ENCODE measurements at places on chromosomes 11 and 22. TPM values are rescaled to one million over a fixed set of nuclear protein-coding genes. Genes with fewer than 3 reads are reported as not detected.

GRCh38 chr11:86861810-86862209, 61.5 kb downstream of the PRSS23 start:
- no peak for DNase-seq

DNA sequence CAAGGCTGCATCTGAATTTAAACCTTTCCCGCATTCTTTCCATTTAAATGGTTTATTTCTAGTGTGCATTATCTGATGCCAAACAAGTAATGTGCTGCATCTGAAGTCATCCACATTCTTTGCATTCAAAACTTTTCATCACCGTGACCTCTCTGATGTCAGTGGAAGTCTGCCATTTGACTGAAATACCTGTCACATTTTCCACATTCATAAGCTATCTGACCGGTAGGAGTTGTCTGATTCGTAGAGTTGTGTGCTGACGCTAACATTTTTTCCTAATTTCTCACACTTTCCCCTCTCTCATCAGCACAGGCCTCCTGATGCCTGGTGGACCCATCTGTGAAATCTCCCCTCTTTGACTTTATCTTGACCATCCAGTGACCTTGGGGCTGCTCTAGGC, 79.9 kb upstream of the BARX2 start:
- DNase-seq, result no peak

- no peak for DNase-seq
Observed at GRCh38 chr11:113935858-113936257, 31.3 kb downstream of the HTR3B start.

DNA sequence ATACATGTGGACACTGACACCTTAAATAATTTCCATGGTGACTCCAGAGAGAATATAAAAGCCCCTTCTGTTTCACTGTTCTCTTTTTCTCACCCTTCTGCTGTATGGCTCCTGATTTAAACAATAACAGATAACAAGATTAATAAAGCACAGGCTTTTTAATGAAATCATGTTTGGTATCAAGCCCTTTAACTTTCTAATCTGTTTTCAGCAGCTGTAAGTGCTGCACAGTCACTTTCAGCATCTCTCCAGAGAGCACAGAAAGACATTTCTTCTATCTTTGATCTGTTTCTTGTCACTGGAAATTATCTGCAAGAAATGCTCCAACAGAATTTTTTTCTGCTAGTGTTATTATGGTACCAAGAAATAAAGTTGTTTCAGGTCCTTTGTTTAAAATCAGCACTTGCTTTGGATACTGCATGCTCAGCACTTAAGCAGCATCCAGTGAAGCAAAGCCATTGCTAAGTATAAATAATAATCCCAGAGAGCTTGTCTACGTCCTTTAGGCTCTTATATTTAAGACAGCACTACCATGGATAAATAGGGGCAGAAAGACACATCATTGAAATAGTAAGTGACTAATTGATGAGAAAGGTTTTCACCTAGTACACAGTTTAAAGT, 134.2 kb upstream of the CARD18 start:
- DNase-seq, result no peak

DNA sequence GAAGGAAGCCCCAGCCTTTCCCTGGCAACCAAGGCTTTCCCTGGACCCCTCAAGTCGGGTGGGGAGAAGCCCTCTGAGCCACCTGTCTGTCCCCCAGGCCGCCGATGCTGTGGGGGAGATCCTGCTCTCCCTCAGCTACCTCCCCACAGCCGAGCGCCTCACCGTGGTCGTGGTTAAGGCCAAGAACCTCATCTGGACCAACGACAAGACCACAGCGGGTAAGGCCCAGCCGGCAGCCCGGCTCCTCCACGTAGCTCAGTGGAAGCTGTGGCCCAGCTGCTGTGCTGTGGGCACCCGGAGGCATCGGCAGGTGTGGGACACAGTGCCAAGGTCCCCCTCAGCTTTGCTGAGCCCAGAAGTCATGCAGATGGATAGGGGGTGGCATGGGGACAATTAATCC, 12.2 kb upstream of the RHOD start:
- DNase-seq, result no peak

- no peak for DNase-seq
Observed at GRCh38 chr11:112761911-112762706, 199.1 kb upstream of the NCAM1 start.

DNA sequence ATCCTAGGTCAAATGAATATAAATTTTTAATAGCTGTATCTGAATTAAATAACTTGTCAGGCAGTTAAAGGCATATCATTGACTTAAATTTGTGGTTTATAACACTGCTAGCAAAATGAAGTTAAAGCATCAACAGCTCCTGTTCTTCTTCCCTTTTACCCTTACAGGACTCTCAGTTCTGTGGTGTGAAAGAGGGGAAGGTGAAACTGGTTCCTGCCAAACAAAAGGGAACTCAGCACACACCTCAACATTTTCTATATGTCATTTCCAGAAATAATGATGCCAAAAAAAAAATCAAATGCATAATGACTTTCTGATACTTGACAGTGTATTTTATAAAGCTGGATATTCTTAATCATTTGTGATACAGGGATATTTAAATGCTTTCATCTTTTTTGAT, 21.2 kb downstream of the ARL14EP start:
- DNase-seq, result no peak

GRCh38 chr11:79052544-79052943, 388.3 kb downstream of the TENM4 start:
- no peak for DNase-seq

Gene DEFB131B
- not detected for total RNA-seq

Gene RASSF10
- 4.5 TPM for total RNA-seq

Gene ZMAT5
- total RNA-seq, result 22.6 TPM

Measured in left lung (tissue), 14 donors.